ENCODE measurements at places on chromosomes 1 and 21. TPM values are rescaled to one million over a fixed set of nuclear protein-coding genes. Genes with fewer than 3 reads are reported as not detected.

DTL gene
- total RNA-seq: 11.6 TPM

RGS7 gene
- 1.4 TPM for total RNA-seq

B3GALT5 gene
- total RNA-seq: 7.3 TPM

HLX gene
- 1.4 TPM for total RNA-seq

MTARC2 gene
- total RNA-seq: 3.6 TPM

TM2D1 gene
- total RNA-seq: 23.1 TPM

RUNX3 gene
- total RNA-seq: 1.8 TPM

C8A gene
- not detected for total RNA-seq

ATP6V0B gene
- 94.5 TPM for total RNA-seq

PLA2G4A gene
- total RNA-seq: 12.2 TPM

FCRL5 gene
- total RNA-seq: not detected

ADGRL4 gene
- 198 TPM for total RNA-seq

TMEM200B gene
- 0.95 TPM for total RNA-seq

GRCh38 chr1:228853637-228854036 lies 118.4 kb downstream of the RHOU start:
- no peak for DNase-seq

GRCh38 chr21:44617071-44617501 lies 5.2 kb downstream of the KRTAP10-8 start:
- DNase-seq: no peak

DNA sequence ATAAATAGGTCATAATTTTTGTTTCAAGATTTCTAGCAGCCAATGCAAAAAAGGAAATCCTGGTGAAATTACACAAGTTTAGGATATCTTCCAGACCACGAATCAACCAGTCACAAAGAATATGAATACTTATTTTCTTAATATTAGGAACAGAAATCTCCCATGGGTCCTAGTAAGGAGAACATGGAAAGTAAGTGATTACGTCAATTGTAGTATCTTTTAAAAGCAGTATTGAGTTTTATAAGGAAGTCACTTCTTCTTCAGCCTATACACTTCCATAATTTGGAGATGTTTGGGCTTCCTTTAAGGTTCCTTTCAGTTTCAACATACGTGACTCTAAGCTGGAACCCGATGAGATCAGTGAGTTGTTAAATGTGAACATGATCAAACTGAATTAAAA lies 534.5 kb downstream of the USP25 start:
- no peak for DNase-seq

DNA sequence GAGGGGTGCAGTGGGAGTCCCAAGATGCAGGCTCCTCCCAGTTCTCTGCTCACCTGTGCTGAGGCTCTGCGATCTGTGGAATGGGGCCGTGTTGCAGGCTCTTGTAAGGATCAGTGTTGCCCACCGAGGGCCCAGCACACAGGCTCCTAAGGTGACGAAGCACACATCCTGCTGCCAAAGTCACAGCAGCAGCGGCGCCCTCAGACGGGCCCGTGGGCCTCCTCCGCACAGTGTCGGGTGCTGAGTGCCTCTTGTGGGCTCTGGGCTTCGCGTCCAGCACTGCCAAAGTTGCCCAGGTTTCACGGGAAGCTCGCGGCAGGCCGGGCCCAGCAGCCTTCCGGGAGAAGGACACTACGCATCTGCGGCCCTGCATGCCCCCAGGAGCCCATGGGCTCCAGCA lies 72.1 kb upstream of the ABCG1 start:
- no peak for DNase-seq

GRCh38 chr1:37476460-37477197 lies 2.2 kb downstream of the ZC3H12A start:
- DNase-seq: no peak

- no peak for DNase-seq
These were observed 31.5 kb upstream of the GJA5 start for GRCh38 chr1:147791876-147792275.

- no peak for DNase-seq
These were observed 18.0 kb downstream of the ASTN1 start for GRCh38 chr1:177146499-177146898.

DNA sequence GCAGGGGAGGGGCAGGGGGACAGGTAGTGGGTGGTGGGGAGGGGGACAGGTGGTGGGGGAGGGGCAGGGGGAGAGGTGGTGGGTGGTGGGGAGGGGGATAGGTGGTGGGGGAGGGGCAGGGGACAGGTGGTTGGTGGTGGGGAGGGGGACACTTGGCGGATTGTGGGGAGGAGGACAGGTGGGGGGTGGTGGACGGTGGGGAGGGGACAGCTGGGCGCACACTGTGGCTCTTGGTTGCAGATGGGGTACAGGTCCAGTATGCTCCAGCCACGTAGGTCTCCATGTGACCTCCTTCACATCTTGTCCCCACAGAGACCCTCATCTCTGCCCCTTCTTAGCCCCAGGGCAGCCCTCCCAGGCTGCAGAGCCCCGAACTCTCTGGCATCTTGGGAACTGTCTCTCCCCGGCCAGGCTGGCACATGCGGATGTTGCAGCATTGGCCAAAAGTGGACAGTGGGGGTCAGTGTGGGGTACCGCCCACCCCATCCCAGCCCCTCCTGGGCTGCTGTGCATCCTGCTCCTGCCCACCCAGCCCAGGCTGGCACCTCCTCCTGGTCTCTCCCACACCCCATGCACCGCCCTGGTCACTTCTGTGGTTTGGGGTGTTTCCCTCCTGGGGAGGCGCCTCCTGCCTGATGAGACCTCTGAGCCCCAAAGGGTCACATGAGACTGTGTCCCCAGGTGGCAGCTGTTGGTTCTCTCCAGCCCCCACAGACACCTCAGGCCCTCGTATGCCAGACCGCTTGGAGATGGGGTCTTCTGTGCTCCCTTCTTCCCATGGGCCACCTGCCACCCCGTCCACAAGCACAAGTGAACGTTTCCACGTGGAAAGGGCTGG lies 7.6 kb upstream of the SLC19A1 start:
- DNase-seq: no peak

GRCh38 chr1:3768811-3769390 lies 3.6 kb upstream of the SMIM1 start:
- DNase-seq: no peak

GRCh38 chr21:44011579-44012473 lies at the start of gene TRAPPC10:
Gene TRAPPC10 (plus strand): TSS chr21:44012309. CDS start chr21:44012494, 185 bp downstream.
- DNase-seq: peak; percentile 66

DNA sequence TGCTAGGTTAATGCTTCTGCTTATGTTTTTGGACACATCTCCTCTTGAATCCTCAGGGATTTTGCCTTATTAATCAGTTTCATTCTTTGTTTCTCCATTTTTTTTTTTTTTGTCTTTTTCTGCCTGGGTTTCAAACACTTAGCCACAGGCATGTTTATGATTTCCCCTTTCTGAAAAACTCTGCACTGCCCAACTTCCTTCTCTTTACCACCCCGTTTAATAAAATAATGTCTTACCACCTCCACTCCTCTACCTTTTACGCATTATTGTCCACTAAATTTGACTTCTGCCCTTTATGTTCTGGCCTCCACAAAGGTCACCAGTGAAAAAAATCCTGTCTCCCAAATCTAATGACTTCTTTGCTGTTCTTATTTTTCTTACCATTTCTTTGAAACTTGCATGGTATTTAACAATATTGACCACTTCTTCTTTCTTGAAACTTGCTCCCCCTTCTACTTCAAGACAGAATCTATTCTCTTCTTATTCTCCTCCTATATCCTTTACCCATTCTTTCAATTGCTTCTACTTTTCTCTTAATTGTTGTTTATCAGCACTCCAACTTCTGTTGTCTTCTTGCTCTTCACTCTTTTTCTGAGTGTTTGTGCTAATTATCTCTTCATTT lies 150.3 kb downstream of the TNFSF18 start:
- DNase-seq: no peak

DNA sequence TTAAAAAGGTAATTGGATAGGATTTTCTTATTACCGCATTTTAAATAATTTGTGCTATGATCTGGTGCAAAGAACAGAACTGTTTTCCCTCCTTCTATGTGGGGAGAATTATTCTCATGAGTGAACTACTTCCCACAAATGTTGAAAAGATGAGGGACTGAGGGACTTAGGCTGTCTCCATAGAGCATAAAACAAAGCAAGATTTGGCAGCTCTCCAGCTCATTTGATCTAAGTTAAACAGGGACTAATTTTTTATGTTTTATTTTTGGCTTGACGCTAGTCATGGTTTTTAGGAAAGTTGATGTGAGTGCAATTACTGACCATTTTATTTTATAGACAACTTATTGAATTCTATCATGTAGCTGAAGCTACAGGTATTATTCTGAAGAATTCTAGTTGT lies 362.3 kb downstream of the HLX start:
- DNase-seq: no peak

DNA sequence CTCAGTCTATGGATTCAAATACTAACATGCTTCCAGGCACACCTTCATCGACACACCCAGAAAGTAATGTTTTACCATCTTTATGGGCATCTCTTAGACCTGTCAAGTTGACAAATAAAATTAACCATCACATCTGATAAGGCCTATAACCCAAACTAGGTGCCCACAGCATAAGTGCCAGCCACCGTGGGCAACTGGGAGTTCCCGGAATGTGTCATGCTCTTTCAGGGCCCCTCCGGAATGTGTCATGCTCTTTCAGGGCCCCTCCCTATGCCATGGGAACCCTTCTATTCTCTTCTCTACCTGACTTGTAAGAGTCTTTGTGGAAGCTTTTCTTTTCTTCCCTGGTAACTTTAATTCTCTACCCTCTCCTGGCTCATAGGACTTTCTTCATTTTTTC lies 26.6 kb downstream of the KRTAP24-1 start:
- DNase-seq: no peak

DNA sequence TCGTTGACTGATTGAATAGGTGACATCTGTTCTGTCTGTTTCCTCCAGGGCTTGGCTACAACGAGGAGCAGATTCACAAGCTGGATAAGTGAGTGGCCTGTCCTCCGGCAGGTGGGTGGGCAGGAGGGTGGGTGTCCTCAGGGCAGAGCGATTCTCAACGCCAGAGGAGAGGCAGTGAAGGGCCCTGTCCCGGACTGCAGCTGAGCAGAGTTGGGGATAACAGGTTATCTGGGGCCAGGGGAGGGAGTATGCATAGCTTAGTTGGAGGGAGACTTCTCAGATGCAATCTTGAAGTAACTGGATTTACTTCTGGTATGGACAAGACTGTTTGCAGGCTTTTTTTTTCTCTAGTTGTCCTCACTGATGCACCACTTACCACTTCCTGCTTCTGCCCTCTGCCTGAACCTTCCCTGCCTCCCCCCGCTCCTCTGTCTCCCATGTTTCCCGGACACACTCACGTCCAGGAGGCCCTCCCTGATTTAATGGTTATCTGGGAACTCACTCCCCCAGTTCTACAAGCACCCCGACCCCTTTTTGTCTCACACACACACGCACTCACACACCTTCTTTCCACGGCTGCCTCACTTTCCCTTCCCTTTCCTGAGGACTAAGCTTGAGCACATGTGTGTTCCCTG lies 16.4 kb upstream of the RASSF5 start:
- DNase-seq: no peak

DNA sequence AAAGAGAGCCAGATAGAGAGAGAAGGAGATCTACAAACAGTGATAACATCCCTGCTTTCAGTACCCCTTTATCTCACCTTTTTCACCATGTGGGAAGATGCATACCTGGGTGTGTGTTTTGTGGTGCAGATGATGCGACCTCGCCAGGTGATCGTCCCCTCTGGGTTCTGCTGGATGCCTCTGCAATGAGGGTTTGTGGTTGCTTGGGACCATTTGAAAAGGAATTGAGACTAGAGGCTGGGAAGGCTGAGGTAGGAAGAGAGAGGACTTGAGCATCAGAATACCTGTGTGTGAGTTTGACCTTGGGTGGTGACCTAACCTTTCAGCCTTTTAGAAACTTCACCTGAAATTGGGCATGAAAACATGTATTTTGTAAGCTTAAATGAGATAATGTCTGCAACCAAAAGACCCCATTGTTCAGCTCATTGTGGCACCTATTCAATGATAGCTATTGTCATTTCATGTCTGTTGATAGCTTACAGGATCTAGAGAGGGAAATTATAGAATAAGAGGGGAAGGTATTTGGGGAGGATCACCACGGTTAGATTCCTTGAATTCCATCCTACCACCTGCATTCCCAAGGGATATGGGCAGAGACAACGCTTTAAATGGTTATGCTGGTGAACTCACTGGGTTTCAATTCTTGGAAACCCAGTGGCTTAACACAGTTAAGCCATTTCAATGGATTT lies 125.7 kb downstream of the IGSF21 start:
- DNase-seq: no peak

DNA sequence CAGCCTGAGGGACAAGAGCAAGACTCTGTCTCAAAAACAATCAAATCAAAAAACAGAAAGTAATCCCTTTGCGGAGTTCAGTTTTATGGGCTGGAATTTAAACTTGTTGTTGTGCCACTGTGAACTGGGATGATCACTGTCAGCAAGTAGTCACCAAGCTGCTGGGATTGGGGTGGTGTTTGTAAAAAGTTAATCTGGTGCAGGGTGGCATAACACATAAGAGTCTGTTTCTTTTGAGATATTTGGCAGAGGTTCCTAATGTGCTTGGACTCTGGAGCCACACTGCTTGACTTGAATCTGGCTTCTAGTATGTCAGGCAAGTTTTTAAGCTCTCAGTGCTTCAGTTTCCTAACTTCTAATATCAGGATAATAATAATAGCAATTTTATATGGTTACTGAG lies 6.6 kb downstream of the CLIC4 start:
- DNase-seq: no peak

- DNase-seq: no peak
These were observed 30.3 kb downstream of the SLX9 start for GRCh38 chr21:44969931-44970755.

GRCh38 chr1:224524679-224525078 lies 90.1 kb upstream of the WDR26 start:
- no peak for DNase-seq

DNA sequence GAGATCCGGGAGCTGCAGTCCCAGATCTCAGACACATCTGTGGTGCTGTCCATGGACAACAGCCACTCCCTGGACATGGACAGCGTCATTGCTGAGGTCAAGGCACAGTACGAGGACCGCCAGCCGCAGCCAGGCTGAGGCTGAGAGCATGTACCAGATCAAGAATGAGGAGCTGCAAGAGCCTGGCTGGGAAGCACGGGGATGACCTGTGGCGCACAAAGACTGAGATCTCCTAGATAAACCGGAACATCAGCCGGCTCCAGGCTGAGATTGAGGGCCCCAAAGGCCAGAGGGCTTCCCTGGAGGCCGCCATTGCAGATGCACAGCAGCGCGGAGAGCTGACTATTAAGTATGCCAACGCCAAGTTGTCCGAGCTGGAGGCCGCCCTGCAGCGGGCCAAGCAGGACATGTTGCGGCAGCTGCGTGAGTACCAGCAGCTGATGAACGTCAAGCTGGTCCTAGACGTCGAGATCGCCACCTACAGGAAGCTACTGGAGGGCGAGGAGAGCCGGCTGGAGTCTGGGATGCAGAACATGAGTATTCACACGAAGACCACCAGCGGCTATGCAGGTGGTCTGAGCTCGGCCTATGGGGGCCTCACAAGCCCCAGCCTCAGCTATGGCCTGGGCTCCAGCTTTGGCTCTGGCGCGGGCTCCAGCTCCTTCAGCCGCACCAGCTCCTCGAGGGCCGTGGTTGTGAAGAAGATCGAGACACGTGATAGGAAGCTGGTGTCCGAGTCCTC lies 25.5 kb downstream of the ETV3L start:
- DNase-seq: peak; percentile 73

DNA sequence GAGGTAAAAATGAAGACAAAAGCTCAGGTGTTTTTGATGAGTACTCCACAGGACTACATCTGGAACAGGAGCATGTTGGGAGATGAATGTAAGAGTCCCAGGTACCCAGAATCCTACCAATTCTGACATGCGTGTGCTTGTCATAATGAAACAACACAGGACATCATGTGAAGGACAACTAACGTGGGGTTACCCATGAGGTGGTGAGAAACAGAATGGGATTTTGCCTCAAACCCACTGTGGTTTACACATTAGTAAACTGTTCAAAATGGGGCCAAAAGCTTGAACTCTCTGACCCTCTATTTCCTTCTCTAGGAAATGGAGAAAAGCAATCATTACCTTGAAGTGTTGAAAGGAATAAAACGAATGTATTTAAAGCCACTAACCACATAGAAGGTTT lies 266.2 kb downstream of the RGS7 start:
- no peak for DNase-seq
